ENCODE measurements at places on chromosomes 6 and 20.

DNA sequence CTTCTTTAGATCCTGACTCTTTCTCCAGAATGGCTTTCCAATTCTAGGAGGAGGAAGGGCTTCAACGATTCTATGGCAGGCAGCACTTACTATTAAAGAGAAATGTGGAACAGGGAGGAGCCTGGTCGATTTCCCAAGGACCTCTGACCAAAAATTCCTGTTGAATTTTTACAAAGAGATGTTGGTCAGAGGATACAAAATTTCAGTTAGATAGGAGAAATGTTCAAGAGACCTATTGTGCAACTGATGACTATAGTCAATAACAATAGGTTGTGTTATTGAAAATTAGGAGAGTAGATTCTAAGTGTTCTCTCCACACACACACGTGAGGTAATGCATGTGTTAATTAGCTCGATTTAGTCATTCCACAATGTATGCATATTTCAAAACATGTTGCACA, 130.1 kb upstream of the TNFAIP3 start:
- DNase-seq = no peak

DNA sequence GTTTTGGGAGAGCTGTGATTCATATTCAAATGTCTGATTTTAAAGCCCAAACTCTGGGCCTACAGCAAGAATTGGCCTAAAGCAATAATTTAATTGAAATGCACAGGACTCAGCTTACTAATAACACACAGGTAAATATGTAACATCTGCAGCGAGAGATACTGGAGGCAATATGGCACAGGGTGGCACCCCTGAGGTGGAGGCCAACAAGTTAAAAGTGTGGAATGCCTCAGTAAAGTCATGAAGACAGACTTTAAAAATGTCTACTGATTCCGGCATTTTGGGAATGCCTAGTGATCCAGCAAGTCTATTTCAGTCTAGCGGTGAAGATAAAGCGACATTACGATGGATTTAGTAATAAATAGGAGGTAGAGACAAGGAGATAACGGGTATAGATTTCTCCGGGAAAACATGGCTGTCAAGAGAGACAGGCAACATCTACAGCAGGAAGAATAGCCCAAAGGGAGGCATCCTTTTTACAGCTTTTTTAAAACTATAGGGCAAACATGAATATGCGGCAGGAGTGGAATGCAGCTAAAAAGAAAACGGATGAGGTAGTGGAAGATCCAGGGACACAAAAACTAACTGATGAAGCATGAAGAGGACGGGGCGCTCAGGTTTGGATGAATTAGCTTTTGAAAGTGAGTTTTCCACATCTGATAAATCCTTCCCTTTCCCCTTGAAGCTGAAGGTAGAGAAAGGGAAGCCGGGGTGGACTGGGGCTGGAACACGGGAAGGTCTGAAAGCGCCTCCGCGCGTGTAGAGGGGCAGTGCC, 1.2 kb downstream of the NANP start:
- no peak for DNase-seq

DNA sequence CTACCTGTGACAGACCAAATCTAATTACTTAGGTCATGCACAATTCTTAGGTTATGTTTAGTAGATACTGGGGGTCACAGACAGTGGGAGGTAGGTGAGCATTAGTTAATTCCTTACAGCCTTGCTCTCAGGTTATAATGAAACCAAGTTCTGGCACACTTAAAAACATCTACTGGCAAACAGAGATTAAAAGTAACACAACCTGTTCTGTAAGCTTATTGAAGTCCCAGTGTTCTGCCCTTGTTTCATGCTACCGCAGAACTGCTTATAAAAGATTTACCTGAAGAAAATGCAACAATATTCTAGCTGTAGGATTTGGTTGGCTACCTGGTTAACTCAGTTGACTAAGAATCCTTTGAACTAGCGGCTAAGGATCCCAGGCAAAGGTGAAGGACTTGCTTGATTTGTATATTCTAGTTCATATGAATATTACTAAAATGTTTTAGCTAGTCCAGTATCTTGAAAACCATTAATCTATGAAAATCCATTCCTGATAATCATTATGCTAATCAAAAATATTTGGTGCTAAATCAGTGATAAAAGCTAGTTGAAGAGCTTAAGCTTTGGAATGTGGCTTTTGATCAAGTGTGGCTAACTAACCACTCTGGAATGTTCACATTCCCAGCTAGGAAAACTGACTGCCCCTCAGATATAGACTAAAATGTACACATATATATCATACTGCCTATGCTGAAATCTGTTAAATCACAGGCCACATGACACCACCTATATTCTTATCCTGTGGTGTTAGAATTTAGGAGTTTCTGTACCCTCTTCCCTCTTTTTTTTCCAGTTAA, 7.2 kb downstream of the PEX3 start:
- DNase-seq = no peak

DNA sequence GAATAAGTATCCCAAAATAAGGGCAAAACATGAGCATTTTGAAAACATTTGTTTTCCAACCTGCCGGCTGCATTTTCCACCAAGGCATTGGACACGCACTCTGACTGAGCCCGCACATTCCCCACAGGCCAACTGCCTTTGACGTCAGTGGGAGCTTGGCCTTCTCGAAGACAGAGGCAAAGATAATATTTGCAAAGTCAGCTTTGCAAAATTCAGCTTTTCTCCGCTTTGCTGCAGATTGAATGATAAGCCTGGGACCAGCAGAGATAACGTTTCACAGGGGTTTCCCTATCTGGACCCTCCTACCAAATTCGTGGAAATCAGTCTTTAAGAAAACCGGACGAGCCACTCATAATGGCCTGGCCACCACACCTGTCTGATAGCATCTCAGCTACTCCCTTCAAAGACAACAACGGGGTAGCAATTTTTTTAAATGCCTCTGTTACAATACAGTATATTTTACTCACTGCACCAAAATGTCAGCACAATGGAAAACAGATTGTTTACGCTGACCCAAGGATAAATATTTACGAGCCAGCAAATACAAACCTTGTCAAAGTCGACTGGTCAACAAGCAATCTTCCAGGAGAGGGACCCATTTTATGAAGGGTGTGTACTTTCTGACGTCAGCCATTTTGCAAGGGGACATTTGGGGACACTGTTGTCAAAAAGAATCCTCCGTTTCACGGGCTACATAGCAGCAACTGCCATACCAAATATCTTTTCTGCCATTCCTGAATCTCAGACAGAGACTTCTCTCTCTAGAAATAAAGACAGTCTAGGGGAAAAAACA, 100.5 kb downstream of the TFAP2A start:
- DNase-seq = no peak

GRCh38 chr6:6695625-6696276, 107.2 kb downstream of the LY86 start:
- DNase-seq = no peak

GRCh38 chr20:5349448-5349847, 32.7 kb upstream of the PROKR2 start:
- DNase-seq = no peak

- no peak for DNase-seq
These were observed 173.7 kb upstream of the THEMIS start for GRCh38 chr6:128074567-128074966.

GRCh38 chr6:150569161-150569560, 30.5 kb upstream of the PLEKHG1 start:
- no peak for DNase-seq

DNA sequence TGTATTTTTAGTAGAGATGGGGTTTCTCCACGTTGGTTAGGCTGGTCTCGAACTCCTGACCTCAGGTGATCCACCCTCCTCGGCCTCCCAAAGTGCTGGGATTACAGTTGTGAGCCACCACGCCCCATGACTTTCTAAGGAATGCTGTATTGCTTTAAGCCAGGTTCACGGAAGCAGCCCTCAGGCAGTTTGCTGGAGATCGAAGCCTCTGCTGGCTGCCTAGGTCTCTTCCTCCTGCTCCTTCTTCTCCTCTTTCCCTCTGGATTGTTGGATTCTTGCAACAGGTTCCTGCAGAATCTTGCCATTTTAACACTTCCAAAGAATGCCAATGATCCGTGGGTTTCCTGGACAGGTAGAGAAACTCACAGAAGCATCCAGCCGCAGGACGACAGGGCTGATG, 29.3 kb upstream of the B4GALT5 start:
- no peak for DNase-seq

DNA sequence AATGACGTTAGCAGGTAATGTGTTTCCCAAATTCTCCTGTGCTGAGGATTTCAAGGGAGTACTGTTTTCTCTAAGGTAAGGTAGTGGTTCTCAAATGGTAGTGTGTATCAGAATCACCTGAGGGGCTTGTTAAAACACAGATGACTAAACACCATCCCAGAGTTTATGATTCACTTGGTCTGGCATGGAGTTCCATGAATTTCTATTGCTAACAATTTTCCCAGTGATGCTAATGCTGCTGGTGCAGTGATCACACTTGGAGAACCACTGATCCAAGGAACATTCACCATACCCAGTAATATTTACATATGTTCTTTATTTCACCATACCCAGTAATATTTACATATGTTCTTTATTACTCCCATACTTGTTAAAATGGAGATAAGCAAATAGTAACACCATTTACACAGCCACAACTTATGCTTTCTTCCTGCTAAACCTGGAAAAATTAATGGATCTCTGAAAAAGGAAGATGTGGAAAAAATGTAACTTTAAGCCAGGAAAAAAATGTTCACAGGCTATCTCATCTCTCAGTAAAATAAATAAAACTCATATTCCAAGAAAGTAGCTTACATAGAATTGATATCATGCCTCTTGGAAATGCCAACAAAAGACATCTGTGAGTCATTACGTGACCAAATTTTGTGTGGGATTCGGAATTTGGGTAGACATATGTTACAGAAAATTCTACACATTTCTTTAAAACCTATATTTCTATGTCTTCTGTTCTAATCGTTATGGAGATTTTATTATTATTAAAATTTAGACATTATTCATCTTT, 129.5 kb downstream of the MMUT start:
- DNase-seq = no peak

- DNase-seq = no peak
These were observed 34.1 kb downstream of the POFUT1 start for GRCh38 chr20:32241807-32242206.

DNA sequence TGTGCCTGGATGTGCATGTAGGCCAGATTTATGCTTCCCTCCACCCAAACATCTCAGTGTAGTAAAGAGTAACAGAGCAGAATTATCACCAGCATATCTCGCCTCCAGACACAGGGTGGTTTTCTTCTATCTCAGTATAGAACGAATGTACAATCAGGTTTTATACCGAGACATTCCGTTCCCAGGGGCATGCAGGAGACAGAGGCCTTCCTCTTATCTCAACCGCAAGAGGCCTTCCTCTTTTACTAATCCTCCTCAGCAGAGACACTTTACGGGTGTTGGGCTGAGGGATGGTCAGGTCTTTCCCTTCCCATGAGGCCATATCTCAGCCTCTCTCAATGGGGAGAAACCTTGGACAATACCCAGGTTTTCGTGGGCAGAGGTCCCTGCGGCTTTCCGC, 36.4 kb upstream of the MC3R start:
- DNase-seq = no peak

GRCh38 chr20:698276-698675, 22.7 kb upstream of the SCRT2 start:
- no peak for DNase-seq

DNA sequence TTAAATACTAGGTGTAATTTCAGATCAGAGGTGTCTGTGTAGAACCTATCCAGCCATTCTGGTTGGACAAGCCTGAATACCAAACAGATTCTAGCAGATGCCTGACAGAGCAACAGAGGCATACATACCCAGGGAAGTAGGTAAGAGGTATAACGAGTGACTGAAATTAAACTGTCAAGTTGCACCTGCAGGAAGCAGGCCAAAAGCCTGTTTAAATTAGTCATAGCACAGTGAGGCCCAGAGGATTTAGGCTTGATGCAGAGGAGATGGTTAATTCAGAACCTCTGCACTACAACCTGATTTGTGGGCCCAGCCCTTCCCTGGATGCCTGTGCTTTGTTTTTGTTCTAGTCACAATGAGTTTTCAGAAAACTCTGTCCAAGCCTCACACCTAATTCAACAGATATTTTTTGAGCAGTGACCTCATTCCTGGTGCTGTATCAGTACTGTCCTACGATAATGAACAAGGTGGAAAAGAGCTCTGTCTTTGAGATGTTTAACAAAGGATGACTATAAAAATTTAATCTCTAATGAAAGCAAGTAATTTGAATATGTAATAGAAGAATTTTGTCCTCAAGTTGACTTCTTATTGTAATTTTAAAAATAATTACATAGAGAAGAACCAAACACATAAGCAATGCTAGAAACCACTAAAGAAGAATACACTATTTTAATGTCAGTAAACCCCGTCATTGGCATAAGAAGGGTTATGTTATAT, 31.7 kb downstream of the C6orf58 start:
- no peak for DNase-seq

- DNase-seq = no peak
These were observed 3.9 kb downstream of the SLC22A2 start for GRCh38 chr6:160254467-160255312.

GRCh38 chr6:16345449-16346330, 107.3 kb downstream of the GMPR start:
- DNase-seq = no peak

GRCh38 chr20:47243532-47244305, 112.8 kb downstream of the ZMYND8 start:
- DNase-seq = no peak

- no peak for DNase-seq
These were observed 115.7 kb downstream of the SCML4 start for GRCh38 chr6:107708435-107708834.

GRCh38 chr20:43262341-43262740, 72.6 kb upstream of the PTPRT start:
- DNase-seq = no peak

DNA sequence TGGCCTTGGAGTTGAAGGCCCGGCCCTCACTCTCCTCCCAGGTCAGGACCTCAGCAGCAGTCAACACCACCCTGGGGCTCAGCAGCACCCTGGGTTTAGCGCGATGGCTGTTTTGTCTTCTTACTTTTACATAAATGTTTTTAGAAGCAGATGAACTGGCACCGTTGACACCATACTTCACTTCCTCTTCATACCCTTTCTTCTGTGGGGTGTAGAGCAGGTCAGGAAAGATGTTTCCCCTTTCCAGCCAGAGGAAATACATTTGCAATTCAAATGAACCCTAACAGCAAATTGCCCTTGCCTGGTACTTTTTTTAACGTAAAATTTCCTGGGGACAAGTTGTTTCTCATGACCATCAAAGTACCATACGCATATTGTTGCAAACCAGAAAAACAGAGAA, 54.7 kb upstream of the SNX9 start:
- no peak for DNase-seq

DNA sequence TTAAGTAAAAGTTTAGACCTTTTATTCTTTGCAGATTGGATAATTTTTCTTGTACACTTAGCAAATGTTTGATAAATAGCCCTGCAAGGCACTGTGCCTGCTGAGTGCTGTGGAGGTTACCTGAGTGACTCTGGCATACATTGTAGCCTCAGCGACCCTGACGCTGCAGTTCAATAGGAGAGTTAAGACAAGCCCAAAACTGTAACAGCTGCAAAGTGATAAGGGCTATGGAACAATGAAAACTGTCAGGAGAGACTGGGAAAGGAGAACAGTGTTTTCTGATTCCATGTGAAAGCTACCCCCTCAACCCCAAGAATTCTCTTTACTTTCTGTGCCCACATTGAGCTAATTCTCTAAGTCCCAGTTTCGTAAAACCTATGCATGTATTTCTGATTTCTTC, 22.2 kb downstream of the HIVEP1 start:
- no peak for DNase-seq

All from activated T-cell treated with anti-CD3 and anti-CD28 coated beads for 24 hours (primary cell).